ENCODE measurements at places on chromosomes 4 and X.
A peak's percentile ranks its signal among the peaks of the same experiment; 100 is the strongest.

- no peak for DNase-seq
Observed at GRCh38 chr4:37830640-37831039, 4.2 kb downstream of the PGM2 start.

GRCh38 chr4:4524364-4524763 lies 17.5 kb downstream of the STX18 start:
- no peak for DNase-seq

- peak; percentile 77 for DNase-seq
Observed at GRCh38 chrX:38220024-38220414, 652 bp downstream of the SRPX start.

DNA sequence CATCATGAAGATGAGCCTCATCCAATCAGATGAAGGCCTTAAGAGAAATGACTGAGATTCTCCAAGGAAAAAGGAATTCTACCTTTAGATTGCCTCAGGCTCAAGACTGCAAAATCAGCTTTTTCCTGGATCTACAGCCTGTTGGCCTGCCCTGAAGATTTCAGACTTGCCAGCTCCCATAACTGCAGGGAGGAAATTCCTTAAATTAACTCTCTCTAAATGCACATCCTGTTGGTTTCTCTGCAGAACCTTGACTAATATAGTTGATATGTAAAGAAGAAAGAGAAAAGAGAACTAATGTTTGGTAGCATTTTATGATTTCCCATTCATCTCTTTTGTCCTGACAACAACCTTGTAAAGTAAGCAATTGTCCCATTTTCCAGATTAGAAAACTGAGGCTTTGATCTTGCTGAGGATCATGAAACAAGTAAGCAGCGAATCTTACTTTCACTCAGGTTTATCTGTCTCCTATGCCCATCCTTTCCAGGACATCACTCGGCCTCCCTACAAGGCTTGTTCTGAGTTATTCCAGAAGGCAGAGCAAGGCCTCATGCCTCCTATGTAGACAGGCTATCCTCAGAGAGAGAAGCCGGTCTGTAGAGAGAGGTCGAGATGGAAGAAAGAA lies 115.0 kb upstream of the LDB2 start:
- peak; percentile 82 for DNase-seq

DNA sequence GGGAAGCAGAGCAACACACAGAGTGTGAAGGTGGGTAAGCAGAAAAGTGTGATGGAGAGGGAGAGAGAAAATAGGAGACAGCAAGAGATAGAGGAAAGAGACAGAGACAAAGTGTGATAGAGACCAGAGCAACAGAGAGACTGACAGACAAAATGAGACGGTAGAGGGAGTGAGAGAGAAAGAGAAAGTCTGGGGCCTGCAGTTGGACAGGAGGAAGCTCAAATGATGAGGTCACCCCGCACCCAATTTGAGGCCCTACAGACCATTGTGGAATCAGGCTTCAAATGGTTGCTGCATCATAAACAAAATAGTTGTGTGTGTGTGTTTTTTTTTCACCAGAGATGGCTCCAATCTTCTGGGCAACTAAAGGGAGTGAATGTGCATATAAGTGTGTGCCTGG lies 48.0 kb upstream of the ARHGAP36 start:
- no peak for DNase-seq

DNA sequence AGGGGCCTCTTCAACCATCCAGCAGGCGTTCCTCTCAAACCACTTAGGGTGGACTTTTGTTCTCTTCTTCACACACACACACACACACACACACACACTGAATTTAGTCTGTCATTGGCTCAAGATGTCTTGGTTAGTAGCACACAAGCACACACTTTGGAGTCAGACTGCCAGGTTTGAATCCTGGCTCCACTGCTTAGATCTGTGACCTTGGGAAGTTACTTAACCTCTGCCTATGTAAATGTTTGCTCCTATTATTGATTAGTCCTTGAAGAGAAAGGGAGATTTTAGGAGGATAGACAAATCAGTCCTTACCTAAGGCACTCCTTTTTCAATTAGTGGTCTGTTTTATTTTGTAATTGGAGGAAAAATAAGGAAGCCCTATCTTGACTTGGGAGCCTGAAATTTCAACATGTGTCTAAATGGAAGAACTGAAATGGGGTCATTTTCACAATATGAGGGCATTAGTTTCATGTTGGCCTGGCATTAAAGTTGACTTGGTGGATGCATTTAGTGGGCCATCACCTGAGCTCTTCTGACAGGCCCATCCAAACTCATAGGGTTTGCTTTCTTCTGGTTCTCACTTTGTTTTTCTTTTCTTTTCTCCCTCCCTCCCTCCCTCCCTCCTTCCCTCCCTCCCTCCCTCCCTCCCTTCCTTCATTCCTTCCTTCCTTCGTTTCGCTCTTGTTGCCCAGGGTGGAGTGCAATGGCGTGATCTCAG lies 13.3 kb upstream of the TMEM131L start:
- no peak for DNase-seq

GRCh38 chr4:82097504-82097903 lies 276.3 kb downstream of the HNRNPD start:
- DNase-seq = no peak
